ENCODE measurements at places on chromosomes 4 and X.

GRCh38 chr4:124386163-124386562 lies 326.4 kb downstream of the ANKRD50 start:
- DNase-seq: no peak

GRCh38 chr4:179894066-179894778 lies 2349.0 kb upstream of the TENM3 start:
- no peak for DNase-seq

DNA sequence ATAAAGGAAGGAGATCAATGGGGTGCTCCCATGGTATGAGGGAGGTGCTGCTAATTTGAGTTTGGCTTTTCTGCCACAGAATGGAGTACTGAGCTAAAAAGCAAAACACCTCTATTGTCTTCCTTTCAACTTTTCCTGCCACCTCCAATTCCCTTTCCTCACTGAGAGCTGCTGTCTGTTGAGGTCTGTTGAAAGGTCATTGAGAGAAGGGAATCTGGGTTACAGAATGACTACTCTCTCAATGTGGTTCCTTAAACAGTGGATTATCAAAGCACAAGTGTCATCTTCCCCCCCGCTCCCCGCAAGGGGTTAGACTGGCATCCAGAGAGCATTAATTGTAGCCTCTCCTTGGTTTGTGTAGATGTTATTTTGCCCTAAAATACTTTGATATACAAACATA lies 10.7 kb downstream of the USP9X start:
- no peak for DNase-seq

DNA sequence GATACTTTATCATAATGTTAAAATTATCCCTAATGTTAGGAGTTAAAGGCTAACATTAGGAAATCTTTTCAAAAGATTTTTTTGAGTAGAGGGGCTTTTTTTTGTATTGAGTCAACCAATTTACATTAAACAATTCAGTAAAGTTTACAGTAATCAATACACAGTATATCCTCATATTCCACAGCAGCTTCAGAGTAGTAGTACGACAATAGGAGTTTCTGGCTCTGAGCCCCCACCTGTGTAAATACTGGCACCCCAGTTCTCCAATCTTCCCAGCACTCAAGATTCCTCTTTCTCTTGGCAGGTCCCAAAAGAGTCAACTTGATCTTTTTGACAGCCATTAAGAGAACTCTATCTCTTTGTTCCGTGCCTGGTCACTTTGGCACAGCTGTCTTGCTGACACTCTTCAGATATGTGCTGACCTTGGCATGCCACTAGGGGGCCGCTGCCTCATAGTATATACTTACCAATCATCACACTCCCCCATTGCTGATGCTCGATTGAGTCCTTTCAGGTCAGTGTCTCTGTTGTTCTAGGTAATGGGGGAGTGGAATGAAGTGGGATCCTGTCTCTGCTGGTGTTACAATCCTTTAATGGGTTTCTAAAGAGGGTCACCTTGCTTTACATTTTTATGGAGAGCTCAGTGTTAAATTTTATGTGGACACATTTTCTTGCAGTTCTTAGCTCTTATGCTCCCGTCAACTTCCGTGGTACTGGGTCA lies 19.5 kb upstream of the CCNI start:
- peak; percentile 56 for DNase-seq

DNA sequence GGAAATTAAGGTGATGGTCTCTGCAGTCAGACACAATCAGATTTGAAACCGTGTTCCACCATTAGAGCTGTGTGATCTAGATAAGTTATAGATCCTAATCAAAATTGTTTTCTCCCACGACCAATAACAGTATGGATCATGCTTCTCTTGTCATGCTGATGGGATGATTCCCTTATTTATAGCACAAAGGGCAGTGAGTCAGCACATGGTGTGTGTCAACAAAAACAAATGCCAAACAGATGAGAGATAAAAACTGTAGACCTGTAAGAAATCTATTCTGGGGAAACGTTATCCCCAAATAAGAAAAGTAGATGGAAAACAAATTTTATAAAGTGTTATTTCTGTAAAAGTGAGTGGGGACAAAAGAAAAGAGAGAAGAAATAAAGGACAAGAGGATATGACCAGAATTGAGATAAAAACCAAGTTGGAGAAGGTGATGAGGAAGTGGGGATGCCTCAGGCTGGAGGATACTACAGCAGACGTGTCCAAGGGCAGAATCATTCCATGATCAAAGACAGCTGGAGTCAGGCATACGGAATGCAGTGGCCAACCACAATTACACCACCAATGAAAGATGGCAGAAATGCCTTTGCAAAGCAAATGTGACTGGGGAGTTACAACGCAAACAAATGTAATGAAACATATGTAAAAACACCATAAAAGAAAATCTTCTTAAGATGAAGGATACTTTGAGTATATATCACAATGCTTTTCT lies 377.8 kb upstream of the PRKX start:
- DNase-seq: no peak

GRCh38 chr4:78599931-78600375 lies 48.4 kb downstream of the ANXA3 start:
- no peak for DNase-seq

DNA sequence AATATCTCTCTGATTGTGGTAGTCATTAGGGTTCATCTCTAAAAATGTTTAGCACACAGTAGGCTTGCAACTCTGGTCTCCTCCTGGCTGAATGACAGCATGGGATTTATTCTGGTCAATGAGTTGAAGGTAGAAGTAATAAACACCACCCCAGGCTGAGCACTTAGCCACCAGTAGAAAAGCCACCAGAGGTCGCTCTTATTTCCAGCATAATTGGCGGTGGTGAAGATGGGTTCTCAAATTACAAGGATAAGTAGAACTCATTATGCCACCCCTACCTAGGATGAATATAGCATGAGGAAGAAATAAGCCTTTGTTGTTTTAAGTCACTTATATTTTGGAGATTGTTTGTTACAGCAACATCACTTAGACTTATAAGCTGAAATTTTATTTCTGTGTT lies 302.7 kb downstream of the GPM6A start:
- DNase-seq: no peak

DNA sequence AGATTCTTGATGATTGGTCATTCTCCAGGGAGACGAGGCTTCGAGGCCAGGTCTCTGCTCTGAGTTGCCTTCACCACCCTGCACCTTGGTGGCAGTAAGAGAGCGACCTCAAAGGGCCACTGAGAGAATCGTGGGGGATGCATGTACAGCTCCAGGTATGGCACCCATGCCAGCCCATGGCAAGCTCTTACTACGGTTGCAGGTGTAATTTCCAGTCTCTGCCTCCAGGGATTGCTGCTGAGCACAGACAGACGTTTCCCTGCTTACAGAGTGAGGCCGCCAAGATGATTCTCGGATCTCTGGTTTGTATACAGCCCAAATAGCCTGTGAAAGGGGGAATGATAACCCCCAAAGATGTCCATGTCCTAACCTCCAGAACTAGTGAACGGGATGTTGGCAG lies 16.3 kb upstream of the DRD5 start:
- DNase-seq: no peak

All from mesothelial cell of epicardium (in vitro differentiated cells).